ENCODE measurements at places on chromosomes 1 and 21.

GRCh38 chr1:166182281-166182680, 15.5 kb upstream of the FAM78B start:
- DNase-seq = no peak

DNA sequence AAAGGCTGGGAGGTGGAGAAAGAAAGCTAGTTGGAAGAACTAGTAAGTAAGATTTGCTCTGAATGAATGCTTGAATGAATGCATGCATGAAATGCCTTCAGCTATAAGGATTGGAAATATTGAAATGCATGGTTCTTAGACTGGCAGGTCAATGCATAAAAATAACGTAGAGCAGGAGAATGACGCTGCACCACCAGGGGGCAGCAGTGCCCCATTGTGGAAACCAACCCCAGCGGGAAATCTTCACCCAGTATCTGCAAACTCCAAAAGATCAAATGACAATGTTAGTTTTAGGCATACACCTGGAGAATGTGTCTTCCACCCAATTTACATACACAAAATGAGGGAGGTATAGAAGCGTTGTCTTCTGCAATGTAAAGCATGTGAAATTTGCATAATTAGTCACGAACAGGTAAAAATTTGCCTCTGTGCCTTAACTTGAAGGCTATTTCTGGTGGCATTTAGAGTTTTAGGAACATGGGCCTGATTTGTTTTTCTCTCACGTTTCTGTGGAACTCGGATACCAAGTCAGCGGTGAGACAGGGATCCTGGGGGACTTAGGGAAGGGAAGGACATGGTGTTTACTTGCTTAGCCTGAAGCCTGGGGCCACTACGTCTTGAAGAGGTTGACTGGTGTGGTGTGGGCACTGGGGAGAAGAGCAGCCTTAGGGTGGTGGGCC, 78.6 kb downstream of the HHAT start:
- peak; percentile 66 for DNase-seq

GRCh38 chr1:83637586-83637985, 361.3 kb downstream of the TTLL7 start:
- no peak for DNase-seq

DNA sequence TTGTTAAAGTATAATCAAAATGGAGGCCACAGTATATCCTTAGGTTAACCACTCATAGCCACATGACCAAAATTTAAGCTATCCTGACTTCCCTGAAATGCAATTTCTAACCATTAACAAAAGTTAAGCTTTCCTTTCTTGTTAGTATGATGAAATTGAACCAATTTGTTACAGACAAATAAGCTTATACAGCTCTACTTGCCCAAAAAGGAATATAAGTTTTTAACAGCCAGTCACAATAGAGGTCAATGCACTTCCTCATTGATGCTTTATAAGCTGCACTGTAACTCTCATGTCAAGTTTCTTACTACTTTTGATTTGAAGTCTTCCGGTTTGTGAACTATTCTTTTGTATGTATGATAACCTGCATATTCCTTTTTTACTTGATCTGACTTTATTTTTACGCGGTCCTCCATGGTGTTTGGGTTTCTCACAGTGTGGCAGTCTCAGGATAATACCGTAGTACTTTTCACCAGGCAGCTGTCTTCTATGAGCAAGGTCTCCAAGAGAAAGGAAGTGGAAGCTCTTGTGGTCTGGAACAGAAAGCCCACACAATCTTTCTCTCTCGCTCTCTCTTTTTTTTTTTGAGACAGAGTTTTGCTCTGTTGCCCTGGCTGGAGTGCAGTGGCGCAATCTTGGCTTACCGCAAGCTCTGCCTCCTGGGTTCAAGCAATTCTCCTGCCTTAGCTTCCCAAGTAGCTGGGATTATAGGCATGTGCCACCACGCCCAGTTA, 331.6 kb downstream of the SRGAP2C start:
- DNase-seq = no peak

DNA sequence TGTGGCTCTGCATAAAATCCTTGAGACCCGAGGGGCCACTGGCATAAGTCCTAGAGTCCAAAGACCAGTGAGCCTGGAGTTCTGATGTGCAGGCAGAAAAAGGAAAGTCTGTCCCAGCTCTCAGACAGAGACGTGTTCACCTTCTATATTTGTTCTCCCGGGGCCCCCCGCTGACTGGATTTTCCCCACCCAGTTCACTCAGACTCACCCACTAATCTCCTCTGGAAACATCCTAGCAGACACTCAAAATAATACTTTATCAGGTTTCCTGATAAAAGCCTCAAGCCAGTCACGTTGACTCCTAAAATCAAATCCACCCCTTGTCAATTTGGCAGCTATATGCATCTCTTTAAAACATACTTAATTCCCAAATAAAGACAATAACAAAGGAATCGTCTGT, 1084.2 kb upstream of the NCAM2 start:
- DNase-seq = no peak

DNA sequence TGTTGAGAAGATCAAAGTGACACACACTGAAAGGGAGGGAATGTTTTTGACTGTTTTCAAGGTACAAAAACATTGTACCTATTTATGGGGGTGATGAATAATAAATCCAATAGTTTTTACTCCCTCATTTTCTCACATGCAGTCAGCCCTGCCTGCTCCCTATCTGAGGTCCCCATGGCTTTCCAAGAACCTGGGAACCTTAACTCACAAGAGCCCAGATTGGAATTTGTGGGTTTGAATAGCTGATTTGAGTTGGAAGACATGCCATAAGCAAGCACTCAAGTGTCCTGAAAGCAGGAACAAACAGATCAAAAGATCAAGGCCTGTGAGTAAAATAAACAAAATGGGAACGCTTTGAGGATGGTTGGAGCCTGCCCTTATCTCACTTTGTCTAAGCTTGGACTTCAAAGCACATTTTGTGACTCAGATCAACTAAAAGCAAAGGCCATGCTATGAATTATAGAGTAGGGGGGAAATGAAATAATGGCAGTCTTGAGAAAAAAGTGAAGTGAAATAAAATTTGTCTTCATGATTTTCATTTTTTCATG, 136.6 kb downstream of the LYPLAL1 start:
- DNase-seq = no peak

GRCh38 chr1:51724797-51725196, 107.9 kb downstream of the OSBPL9 start:
- no peak for DNase-seq

GRCh38 chr1:18638835-18639364, 8.3 kb downstream of the PAX7 start:
- no peak for DNase-seq

DNA sequence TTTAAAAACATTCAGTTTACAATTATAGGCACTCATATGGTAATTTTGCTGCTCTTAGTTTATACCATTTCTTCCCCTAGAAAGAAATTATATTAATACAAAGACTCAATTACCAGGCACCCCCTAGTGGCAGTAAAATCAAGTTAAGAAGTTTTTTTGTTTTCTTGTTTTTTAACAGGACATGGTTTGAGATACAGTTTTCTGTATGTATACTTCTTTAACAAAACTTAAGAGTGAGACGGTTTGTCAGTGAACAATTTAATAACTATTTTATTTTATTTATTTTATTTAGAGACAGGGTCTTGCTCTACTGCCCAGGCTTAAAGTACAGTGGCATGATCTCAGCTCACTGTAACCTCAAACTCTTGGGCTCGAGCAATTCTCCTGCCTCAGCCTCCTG, 224.6 kb downstream of the FAF1 start:
- peak; percentile 28 for DNase-seq

GRCh38 chr1:212738330-212738729, 38.7 kb upstream of the BATF3 start:
- no peak for DNase-seq

- DNase-seq = peak; percentile 75
Observed at GRCh38 chr1:89884718-89885596, 64.1 kb downstream of the LRRC8D start.

DNA sequence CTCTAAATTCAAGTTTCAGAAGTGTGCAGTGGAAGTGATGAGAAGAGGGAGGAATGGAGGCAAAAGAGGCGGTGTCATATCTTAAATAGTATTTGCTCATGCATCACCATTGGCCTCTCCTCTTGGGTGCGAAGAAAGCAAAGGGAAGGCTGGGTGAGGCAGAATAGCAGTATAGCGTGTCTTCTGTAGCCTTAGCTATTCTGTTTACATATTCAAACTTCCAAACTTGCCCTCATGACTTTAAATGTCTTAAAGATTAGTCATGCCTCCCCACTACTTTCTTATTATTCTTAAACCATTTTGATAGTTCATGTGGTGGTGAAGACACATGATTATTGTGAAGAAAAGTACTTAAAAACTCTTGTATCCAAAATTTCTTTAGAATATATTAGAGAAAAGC, 104.6 kb upstream of the TENT5C start:
- DNase-seq = peak; percentile 75

GRCh38 chr1:224298346-224299330, 31.3 kb downstream of the NVL start:
- DNase-seq = no peak

- no peak for DNase-seq
Observed at GRCh38 chr1:54054438-54054749, 986 bp downstream of the TCEANC2 start.

DNA sequence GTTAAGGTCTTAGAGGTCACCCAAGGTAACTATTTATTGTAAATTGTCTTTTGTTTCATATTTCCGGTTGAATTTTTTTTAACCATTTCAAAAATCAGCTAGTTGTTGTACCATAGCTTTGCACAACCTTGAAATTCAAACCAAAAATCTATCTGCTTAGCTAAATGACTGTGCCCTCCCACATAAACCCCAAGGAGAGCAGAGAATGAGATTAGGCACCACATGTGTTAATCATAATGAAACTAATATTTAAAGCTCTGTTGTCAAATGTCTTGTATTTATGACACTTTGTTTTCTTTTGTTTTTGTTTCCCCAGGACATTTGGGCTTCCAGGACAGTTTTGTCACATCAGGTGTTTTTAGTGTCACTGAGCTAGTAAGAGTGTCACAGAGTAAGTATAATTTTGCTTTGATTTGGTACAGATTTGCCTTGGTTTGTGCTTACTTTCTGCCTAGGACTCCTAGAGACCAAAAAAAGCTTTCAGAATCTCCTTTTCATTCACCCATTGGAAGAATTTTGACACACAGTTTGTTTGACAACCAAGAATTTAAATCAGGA, 249.9 kb downstream of the NFIA start:
- DNase-seq = no peak

DNA sequence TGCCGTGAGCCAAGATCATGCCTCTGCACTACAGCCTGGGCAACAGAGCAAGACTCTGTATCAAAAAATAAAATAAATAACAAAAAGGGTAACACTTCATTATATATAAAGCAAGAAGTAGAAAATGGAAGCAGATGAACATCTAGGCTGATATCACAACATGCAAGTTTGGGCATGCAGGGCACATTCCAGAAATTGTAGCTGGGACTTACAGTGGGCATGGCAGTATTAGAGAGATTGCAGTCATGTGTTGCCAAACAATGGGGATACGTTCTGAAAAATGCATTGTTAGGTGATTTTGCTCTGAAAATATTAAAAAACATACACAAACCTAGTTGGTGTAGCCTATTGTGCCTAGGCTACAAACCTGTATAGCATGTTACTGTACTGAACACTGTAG, 441.0 kb upstream of the PRMT6 start:
- no peak for DNase-seq

DNA sequence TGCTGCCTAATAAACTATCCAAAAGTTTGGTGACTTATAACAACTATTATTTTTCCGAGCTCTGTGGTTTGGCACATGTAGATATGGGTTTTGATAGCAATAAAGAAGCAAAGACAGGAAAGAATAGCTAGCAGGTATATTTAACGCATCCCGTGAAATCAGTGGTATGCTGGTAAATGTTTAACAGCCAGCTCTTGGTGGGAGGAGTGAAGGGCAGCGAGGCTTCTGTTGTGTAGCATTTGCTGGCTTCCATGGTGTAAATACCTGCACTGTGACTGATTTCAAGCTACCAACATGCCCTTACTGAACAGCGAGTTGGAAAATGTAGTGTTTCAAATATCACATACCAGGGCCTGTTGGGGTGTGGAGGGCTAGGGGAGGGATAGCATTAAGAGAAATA, 291.0 kb downstream of the PRDM2 start:
- no peak for DNase-seq

DNA sequence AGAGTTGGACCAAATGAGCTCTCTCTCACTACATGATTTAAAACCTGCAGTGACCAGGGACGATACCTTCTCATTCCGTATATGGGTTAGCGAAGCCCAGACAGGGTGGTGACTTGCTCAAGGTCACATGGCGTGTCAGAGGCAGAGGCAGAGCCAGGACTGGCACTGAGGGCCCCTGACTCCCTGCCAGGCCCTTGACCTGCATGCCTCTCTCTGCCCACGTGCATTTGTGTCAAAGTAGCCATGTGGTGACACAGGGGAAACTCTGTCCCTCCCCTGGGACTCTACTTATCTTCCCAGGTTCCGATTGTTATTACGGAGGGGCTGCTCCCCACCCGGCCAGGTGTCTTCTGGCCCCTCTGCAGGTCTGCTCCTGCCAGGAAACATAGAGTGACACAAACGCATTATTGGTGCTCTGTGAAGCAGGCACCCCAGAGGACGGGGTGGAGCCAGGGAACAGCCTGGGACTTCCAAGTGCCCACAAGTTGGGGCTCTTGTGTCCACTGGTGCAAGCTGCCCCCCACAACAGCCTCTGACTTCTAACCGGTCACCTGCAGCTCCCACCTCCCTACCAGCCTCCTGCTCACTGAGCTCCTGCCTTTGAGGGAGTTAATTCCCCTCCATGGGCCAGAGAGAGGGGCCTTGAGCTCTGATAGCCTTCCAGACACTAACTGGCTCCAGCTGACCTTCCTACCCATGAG, 7.3 kb upstream of the TINAGL1 start:
- DNase-seq = no peak

DNA sequence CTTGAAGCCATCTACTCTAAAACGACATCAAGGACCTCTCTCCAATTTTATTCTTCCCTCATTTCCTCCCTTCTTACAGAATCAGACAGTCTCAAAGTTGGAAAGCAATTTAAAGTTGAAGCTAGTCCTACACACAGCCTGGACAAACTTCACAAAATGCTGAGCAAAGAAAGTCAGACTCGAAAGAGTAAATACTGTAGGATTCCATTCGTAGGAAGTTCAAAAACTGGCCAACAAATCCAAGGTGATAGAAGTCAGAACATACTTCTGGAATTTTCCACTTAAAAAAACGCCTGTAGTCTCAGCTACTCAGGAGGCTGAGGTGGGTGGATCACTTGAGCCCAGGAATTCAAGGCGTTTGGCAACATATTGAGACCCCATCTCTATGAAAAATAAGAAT, 19.6 kb downstream of the SYF2 start:
- DNase-seq = no peak

- DNase-seq = no peak
Observed at GRCh38 chr1:66237722-66238479, 296.1 kb upstream of the SGIP1 start.

DNA sequence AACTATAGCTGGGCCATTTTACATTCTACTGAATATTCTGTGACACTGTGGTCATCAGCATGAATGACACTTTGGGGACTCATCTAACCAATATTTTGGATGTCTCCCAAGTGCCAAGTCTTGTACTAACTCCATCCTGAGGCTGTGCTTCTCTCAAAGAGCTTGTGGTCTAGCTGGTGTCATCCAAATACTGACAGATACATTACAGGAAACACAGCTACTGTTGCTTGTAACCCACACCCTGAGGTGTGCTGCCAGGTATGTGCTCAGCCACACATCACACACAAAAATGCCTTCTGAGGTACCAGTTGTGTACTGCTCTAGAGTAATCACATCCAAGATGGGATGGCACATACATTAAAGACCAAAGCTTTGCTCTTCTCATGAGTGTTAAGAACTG, 81.6 kb downstream of the ST6GALNAC5 start:
- DNase-seq = peak; percentile 7

- peak; percentile 87 for DNase-seq
Observed at GRCh38 chr1:221035662-221036153, 156.5 kb downstream of the HLX start.

GRCh38 chr1:112866151-112866550, 89.8 kb downstream of the SLC16A1 start:
- DNase-seq = peak; percentile 83

- no peak for DNase-seq
Observed at GRCh38 chr1:243411472-243411871, 155.6 kb downstream of the SDCCAG8 start.

Data from EL (cell line).